ENCODE measurements at places on chromosomes 4 and X.
A peak's percentile ranks its signal among the peaks of the same experiment; 100 is the strongest.

- no peak for DNase-seq
These were observed 152.7 kb downstream of the FHIP1A start for GRCh38 chr4:151561551-151562256.

GRCh38 chr4:120329386-120329785 lies 262.7 kb upstream of the MAD2L1 start:
- DNase-seq, result no peak

DNA sequence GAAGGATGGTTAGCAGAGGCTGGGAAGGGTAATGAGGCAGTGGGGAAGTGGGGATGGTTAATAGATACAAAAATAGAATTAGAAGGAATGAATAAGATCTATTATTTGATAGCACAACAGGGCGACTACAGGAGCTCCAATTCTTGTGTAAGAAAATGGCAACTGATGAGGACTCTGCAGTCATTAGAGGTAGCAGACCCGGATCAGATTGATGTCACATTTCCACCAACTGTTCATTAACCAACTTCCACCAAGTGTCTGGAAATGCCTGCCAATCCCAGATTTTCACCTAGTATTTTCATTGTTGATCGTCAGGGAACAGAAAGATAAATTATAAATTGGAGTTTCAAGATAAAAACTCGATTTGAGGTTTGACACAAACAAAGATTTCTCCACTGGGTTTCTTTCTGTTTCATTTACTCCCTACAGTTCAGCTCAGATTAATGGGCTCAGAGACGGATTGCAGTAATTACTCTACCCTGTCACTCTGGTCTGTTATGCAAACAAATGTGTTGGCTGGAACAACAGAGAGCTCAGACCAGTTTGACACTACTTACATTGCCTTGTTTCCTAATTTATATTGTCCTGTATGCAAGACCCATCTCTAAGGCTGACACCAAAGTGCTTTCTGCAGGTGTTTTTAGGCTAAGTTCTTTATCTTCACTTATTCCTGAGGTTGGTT lies 909.2 kb upstream of the PRKX start:
- no peak for DNase-seq

DNA sequence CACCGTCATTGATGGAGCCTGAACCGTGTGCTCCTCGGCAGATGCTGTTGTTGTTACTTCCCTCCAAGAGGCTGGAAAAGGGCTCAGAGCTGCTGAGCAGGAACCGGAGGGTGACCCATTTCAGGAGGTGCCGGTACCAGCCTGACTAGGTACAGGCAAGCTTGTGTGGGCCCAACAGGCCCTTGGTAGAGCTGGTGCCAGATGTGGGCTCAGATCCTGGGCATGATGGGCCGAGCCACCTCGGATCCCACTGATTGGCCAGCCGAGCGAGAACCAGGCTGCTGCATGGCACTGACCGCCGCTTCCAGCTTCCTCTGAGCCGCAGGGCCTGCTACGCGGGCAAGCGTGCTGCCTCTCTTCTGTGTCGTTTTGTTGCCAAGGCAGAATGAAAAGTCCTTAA lies 33.7 kb downstream of the NOP14 start:
- DNase-seq, result no peak

DNA sequence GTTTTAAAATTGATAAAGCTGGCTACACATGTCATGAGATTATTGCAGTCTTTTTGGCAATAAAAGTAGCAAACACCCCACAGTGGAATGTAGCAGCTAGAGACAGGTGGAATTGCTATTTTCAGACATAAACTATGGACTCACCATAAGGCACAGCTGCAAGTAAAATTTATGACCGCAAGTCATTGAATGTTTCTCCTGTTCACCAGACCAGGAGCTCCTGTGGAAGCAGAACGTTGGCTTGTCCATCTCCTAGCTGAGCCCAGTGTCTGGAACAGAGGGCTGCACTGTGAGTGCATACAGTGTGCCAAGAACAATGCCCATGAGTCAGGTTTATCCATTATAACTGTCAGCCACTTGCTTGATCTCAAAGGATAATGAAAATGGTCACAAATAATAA lies 538.2 kb downstream of the INPP4B start:
- DNase-seq, result no peak

- no peak for DNase-seq
These were observed 1.9 kb downstream of the USP38 start for GRCh38 chr4:143186649-143187048.

GRCh38 chr4:154490583-154491340 lies 837 bp downstream of the DCHS2 start:
- peak; percentile 72 for DNase-seq

GRCh38 chrX:20971250-20971649 lies 403.0 kb upstream of the CNKSR2 start:
- DNase-seq, result no peak

Data from GM13977 (cell line).